Umbilical cord (tissue), 2 donors: ENCODE measurements at places on chromosomes 12 and 14.
A peak's percentile ranks its signal among the peaks of the same experiment; 100 is the strongest.

DNA sequence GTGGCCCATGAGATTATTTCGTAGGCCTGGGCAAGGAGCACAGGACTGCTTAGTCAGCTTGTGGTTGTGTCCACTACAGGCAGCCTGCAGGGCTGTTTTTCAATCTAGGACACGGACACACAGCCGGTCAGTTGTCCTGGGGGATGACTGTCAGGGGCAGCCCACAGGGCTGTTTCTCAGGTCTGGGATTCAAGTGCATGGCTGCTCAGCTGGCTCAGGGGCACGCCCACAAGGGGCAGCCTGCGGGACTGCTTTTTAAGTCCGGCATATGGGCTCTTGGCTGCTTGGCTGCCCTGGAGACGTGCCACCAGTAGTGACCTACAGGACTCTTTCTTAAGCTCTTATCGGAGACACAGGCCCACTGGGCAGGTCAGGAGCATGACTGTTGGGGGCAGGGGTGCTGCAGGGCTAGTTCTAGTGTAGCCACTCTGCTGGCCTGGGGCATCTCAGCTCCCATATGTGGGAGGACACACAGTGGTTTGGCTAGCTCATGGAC, 26.6 kb upstream of the GTF2A1 start:
- DNase-seq = no peak

DNA sequence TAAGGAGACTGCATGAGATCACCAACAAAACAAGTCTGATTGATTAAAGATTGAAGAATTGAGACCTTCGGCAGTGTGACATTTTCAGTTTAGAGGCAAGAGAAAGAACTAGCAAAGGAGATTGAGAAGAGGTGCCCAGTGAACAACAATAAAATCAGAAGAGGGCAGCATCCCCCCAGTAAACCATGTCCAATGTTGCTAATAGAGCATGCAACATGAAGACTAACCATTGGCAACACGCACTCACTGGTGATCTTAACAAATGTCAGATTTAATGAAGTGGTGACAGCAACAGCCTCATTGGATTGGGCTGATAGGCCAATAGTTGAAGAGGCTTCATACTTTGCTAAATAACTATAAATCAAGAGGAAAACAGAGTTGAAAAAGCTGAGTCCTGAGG, 20.7 kb upstream of the TAS2R14 start:
- no peak for DNase-seq

DNA sequence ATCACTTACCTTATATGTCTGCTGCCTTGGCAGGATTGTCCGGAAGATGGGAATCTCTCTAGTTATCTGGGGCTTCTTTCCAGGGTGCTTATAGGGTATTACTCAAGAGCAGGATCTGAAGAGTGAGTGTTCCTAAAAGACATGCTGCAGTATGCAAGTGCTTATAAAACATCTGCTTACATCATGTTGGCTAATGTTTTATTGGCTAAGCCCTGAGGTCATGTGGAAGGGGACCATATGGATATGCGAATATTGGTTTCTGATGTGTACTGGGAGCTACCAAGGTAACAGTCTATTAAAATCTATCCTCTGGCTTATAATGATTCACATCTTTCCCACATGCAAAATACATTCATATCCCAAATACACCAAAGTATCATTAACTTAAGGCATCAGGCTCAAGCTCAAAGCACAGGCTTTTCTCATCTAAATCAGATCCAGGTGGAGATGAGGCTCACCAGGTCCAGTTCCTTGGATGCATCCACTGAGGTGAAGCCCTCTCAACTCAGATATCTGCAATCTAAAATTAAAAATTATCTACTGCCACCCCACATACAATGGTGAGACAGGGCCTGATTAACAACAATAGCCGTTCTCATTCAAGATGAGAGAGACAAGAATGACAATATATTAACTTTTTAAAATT, 29.8 kb downstream of the LRRIQ1 start:
- DNase-seq = peak; percentile 48

GRCh38 chr12:49017891-49018260, 700 bp downstream of the PRKAG1 start:
- DNase-seq = no peak

GRCh38 chr12:58349161-58349560, 407.8 kb downstream of the ATP23 start:
- no peak for DNase-seq

- peak; percentile 11 for DNase-seq
Measured at GRCh38 chr12:59736786-59737185, 141.0 kb downstream of the SLC16A7 start.

- DNase-seq = no peak
Measured at GRCh38 chr14:31219169-31219568, 11.6 kb upstream of the HECTD1 start.

- DNase-seq = no peak
Measured at GRCh38 chr12:89848732-89849131, 140.1 kb upstream of the ATP2B1 start.

DNA sequence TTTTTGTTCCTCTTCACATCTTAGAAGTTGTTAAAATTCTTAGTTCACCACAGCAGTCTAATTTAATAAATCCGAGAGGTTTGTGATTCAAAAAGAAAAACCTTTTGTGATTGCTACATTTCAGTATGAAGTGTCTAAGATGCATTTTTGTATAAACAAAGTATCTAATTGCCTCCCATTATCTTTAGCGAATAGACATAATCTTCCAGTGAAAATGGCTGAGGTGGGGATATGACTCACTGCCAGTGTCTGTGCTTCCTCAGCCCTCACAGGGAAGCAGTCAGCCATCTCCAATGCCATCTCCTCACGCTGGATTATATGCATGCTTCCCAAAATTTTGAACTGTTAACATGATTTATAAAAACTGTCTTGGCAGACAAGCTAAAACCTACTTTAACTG, 7.6 kb downstream of the GCH1 start:
- peak; percentile 27 for DNase-seq

GRCh38 chr14:72129291-72129690, 197.1 kb downstream of the RGS6 start:
- no peak for DNase-seq
